ENCODE measurements at places on chromosomes 7 and 10.

DNA sequence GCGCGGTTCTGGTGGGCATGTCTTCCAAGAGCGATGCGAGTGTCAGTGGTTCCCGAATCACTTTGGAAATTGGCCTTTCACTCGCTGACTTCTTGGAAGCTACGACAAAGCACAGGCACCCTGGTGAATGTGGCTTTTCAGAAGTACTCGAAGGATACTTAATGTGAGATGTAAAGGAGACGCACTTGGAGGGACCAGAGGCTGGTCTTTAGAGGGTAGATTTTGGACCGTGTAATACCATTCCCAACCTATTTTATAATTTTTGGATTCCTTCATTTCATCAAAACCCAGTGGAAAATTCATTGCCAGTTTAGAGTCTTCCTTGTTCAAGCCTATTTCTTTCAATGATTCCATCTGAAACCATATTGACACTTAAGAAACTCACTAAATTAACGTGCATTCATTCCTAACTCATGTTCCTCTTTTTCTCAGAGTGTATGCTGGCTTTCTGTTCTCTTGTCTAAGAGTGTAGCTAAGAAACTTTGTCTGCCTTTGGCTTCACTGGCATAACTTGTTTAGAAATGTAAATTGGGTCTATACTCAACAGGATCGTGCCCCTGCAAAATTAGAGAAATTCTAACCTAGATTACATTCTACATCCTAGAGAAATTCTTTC is 645 bp upstream of the COPG2 start:
- DNase-seq, result no peak

DNA sequence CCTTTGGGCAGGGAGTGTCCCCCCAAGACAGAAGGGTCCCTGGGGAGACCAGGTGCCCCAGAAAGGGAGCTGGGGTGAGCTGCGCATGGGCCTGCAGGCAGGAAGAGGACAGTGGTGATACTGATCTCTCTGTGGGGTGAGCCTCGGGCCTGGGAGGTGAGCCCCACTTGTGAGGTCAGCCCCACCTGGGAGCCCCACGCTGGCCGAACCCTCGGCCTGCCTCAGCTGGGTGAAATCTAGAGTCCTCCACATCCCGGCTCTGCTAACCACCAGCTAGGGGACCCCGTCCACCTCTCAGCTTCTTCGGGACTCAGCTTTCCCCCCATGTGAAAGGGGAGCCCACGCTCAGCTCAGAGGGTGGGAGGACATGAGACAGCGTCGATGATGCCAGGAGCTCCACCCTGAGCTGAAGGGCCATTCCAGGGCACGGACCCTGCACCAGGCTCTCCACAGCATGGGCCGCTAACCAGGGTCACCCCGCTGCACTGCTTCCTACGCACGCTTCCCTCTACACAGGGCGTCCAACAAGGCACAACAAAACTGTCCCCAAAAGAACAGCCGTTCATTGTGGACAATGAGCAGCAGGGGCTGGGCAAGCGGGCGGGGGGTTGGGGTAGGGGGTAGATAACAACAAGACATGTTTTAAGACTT is 48.7 kb downstream of the CAMK2B start:
- no peak for DNase-seq

- no peak for DNase-seq
These were observed 52.5 kb downstream of the KLRG2 start for GRCh38 chr7:139431010-139431409.

GRCh38 chr10:123974406-123974805 is 82.8 kb upstream of the CPXM2 start:
- peak; percentile 70 for DNase-seq

DNA sequence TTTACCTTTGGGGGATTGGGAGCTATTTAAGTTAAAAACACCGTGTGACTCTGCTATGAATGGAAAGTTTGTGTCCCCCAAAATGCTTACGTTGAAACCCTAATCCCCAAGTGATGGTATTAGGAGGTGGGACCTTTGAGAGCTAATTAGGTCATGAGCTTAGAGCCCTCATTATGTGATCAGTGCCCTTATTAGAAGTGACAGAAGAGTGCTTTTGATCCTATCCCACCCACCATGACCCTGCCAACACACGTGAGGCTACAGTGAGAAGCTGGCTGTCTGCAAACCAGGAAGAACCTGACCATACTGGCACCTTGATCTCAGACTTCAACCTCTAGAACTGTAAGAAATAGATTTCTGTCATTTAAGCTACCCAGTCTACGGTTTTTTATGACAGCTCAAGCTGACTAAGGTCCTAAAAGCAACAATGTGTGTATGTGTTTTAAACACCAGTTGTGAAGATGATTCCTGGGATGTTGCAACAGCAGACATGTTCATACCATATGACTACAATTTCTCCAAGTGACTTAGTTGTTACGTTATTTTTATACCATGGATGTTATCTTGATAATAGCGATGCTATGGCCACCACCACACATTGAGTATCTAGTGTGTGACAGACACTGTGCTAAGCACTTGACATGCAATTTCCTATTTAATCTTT is 124.4 kb downstream of the PIP4K2A start:
- DNase-seq, result no peak

DNA sequence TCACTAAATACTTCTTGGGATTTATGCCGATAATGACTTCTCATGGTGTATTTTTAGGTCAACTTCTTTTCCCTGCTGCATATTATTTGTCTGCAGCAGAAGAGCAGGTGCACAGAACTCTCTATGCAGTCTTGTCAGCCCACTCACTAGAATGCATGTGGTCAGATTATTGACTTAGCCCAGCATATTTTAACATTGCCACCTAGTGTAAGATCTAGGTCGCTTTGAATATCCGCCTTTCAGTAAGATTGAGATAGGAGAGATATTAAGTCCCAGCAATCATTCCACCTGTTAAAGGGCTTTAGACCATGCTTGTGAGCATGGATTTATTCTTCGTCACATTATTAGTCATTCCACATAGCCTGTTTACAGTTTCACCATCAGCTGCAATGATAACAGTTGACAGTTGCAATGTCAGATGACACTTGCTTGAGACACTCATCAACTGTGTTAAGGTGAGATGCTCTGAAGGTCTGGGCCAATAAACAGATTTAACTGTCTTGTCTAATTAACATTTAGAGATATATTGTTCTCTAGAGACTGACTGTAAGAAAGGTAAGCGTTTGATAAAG is 491.7 kb downstream of the ARL4A start:
- no peak for DNase-seq

DNA sequence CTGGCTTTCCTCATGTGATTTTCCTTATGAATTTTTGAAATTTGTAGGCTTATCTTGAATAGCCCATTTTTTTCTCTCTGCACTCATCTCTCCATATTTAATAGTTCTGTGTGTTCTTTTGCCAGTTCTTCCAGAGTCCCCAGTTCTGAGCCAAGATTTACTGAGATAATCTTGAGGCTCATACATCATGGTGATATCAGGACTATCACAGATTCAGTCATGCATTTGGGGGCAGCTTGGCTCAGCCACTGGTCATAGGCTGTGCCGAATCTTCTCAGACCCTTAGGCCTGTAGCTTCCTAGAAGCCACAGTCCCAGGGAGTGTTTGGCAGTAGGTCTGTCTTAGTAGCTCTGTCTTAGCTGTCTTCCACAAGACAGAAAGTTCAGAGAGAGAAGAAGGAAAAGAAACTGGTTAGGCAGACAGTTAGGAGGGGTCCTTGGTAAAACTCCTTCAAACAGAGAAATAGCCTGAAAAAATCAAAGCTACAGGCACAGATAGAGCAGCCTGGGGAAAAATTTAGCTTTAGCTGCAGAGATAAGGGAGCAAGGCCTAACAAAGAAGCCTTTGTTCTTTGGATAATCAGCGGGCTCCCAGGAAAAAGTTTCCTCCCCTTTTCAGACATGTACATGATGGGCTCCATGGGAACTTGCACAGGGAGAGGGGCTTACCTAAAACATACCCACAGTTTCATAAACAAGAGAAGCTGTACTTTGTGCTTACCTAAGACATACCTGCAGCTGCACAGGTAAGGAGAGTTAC is 29.1 kb downstream of the FAS start:
- no peak for DNase-seq

DNA sequence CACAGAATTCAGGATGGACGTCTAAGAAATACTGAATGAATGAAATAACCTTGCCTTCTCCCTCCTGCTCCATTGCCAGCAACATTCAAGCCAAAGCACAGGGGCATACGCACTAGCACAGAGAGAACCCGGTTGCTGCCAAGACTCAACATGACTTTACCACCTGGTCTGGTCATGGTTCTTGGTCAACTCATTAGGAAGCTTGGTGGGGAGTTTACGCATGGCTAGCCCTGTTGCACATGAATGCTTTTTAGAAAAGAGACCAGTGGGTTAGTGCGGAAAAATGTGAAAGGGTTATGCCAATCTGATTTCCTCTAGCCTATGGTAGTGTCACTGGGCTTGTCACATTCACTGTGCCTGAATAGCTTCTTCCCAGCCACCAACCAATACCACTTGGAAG is 187.6 kb upstream of the NEBL start:
- no peak for DNase-seq

DNA sequence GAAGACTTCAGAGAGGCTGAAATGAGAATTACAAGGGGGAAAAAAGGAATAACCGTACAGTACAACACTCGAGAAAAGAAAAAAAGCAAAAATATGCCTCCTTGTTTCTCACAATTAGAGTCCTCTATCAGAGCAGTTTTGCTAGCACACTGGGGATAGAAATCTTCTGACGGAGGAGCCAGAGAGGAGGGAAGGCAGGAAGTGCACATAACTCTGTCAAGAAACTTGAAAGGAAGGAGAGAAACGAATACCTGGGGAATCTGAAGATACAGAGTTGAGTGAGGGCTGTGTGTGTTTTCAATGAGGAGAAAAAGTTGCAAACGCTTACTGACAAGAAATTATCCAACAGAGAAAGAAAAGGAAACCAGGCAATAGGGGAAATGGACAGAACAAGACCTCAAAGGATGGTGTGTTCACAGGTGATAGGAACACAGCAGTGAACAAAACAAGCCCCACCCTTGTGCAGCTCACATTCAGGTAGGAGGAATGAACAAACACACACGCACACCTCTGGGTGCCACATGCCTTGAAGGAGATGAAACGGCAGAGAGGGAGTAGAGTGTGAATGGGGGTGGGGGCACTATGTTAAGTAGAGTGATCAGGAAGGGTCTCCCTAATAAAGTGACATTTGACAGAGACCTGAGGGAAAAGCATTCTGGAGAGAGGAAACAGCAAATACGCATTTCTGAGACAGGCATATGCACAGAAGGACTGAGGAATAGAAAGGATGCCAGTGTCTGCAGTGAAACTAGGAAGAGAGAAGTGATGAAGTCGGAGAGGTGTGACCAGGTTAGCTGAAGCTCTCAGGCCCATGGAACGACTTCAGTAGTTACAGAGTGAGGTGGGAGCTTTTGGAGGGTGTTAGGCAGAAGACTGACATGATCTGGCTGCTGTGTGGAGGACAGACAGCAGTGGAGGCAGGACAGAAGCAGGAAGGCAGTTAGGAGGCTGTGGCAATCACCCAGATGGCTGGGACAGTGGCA is 46.7 kb upstream of the SPOCK2 start:
- no peak for DNase-seq

DNA sequence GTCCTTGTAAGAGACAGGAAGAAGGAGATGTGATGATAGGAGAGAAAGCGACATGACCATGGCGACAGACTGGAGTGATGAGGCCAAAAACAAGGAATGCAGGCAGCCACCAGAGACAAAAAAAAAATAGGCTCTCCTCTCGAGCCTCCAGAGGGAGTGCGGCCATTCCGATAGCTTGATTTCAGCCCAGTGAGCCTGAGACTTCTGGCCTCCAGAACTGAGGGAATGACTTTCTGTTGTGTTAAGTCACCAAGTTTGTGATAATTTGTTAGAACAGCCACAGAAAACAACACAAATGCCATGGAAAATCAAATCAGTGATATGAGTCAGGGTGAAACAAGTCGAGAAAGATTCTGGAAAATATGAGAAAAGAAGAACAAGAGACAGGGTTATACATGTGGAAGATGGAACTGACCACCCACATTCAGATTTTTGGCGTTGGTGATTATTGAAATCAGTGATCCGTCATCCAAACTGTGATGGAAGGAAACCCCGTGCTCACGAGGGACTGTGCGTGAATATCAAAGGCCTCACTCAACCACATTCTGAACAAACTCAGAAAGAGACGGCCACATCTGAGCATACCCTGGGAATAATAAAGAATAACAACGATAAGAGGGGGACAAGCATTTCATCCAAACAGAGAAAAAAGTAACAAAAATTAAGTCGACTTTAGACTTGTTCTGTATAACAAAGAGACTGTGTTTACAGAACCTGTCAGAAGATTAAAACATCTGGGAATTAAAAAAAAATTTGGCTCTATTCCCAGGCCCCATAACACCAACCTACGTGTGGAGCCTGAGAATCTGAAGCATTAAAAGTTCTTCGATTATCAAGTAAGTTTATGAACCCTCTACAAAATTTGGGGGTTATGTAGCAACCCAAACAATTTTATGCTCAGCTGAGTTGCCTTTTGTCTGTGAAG is 72.1 kb downstream of the EEPD1 start:
- no peak for DNase-seq

DNA sequence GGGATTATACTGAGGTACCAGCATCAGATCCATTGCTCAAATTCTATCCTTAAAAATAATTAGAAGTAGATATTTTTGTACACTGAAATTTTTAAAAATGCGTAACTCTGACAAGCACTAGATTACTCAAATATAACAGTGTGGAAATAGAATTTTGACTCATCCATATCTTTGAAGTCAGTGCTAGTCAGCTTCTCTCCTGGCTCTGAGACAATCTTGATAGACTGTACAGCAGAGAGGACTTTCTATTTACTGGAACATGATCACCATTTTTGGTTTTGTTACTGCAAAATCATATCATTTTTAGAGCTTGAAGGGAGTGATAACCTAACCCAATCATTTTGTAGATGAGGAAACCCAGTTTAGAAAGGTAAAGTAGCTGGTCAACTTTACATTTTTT is 195.0 kb downstream of the MTERF1 start:
- no peak for DNase-seq

GRCh38 chr10:65470986-65471385 is 1454.8 kb upstream of the LRRTM3 start:
- DNase-seq, result no peak

GRCh38 chr10:78407966-78408365 is 374.3 kb downstream of the RPS24 start:
- DNase-seq, result no peak

DNA sequence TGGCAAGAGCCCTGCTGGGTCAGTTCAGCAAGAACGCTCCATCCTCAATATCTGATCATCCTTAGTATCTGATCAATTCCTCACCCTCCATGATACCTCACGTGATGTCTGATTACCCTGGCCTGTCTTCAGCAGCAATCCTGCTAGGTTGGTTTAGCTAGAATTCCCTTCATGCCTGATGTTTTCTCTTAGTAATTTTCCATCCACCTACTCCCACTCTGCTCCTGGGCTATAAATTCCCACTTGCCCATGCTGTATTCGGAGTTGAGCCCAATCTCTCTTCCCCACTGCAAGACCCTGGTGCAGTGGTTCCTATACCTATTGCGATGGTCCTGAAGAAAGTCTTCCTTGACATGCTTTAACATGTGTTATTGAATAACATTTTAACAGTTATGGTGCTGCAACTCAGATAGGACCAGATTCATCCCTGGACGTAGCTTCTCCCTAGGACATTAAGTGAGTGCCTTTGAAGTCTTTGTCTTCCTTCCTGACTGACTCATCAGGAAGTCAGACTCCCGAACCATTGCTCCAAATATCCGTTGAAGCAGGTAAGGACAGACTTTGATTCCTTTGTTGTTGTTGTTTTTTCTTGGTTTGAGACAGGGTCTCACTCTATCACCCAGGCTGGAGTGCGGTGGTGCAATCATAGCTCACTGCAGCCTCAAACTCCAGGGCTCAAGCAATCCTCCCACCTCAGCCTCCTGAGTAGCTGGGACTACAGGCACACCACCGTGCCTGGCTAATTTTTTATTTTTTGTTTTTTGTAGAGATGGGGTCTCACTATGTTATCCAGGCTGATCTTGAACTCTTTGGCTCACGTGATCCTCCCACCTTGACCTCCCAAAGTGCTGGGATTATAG is 29.4 kb upstream of the CLDN3 start:
- DNase-seq, result no peak
